Neural progenitor cell (in vitro differentiated cells): ENCODE measurements at places on chromosomes 2 and 18.

DNA sequence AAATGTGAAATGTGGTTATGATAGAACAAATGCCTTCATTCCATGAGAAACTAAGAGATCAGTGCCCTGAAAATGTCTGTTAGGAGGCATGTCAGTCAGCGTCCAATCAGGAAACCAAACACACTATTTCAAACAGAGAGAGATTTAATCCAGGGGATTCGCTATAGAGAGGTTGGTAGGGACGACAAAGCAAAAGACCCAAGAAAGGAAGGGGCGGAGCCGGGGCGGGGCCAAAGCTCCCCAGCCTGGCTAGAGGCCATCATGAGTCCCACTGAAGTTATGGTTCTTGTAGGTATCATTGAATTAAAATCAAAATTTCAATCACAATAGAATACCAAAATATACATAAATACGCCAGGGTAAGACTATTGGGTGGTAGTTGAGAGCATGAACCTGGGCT, 32.9 kb upstream of the RNF149 start:
- DNase-seq = no peak

- DNase-seq = no peak
These were observed 9.0 kb downstream of the LRRTM4 start for GRCh38 chr2:77513191-77513590.

DNA sequence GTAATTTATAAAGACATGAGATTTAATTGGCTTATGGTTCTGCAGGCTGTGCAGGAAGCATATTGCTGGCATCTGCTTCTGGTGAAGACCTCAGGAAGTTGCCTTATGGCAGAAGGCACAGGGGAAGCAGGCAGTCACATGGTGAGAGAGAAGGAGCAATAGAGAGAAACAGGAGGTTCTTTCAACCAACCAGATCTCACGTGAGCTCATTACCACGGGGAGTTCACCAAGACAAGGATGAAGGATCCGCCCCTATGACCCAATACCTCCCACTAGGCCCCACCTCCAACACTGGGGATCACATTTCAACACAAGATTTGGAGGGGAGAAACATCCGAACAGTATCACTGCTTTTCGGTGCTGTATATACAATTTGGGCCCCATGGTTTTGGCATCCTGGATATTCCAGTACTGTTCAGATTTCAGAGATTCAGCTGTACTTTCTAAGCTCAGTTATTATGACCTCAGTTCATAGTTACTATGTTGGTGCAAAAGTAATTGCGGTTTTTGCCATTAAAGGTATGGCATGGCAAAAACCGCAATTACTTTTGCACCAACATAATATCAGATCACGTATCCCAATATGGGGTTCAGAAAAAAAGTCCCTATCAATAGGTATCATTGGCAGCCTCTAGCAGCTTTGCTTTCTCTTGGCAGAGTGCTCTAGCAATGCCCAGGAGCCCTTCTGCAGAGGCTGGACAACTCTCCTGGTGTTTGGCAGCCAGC, 189.6 kb upstream of the SIX3 start:
- DNase-seq = no peak

DNA sequence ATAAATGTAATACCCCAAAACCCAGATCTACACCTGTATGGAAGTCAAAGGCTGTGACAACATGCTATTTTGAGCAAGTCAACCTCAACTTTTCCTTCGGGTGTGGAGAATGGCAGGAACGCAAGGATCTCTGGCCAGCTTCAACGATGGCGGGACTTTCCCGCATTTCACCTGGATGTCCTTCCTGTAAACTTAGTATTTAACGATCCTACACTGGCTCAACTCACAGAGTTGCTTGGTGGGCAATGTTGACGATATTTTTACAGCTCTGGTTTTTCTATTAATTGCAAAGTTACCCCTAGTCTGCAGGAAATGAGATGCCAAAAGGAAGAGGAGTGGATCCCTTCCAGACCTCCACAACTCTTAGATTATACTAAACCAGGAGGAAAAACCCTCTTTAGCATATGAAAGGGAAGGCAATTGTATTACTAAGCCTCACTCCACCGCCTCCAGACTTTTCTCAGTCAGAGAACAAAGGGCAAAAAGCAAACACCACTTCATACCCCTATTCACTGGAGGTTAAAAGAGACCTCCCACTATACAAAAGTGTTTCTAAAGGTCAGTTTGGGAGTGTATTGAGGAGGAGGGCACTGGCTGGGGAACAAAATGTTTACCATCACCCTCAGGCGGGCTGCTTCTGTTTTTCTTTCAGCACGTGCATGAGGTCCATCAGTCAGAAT, 56.5 kb upstream of the ACVR1 start:
- peak; percentile 92 for DNase-seq

DNA sequence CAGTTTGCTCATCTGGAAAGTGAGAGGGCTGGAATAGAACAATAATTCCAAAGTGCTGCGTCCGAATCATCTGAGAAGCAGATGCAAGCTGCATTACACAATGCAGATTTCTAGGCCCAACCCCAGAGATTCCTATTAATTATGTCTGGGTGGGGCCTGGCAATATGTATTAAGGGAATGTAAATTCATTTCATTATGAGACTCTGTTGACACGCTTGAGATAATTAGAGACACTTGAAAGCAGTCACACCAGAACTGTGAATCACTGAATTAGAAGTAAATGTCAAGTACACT, 54.7 kb upstream of the HK2 start:
- DNase-seq = no peak

GRCh38 chr2:80288576-80288975, 16.0 kb downstream of the LRRTM1 start:
- peak; percentile 26 for DNase-seq

DNA sequence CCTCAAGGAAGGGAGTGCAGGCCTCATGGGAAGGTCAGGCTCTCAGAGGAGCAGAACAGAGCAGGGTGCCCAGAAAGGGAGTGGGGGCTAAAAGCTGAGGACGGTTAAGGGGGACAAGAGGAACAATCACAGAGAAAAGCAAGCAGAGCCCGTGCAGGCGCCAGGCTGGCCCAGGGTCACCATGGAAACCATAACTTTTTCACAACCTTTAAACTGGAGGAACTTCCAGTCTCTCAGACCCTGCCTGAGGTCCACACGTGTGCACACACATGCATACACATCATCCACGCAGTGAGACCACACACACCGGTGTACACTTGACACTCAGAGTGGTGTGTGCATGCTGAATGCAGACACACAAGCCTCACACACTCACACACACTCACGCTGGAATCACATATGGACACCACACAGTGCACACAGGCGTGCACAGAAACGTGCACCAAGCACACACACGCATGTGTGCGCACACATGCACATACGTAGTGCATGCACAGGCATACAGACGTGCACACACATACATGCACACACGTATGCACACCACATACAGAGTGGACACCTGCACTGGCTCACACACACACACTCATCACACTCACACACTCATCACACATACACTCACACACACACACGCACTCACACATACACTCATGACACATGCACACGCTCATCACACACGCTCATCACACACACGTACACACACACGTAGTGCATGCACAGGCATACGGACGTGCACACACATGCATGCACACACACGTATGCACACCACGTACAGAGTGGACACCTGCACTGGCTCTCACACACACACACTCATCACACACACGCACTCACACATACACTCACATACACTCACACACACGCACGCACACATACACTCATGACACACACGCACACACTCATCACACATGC, 37.2 kb upstream of the SNED1 start:
- DNase-seq = no peak

DNA sequence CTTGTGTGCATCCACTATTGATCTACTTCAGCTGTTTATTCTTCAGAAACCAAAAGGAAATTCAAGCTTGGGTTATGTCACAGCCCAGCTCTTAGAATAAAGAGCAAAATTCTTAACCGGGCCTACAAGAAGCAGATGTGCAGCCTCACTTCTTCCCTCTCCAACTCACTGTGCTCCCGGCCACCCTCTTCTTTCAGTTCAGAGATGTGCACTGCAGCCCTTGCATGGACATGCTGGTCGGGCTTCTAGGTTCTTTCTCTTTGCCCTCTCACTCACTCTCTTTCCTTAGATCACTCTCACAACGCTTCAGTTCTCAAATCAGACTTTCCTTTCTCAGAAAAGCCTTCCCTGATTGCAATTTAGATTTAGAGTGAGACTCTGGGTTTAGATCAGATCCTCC, 104.1 kb downstream of the CHN1 start:
- peak; percentile 31 for DNase-seq

DNA sequence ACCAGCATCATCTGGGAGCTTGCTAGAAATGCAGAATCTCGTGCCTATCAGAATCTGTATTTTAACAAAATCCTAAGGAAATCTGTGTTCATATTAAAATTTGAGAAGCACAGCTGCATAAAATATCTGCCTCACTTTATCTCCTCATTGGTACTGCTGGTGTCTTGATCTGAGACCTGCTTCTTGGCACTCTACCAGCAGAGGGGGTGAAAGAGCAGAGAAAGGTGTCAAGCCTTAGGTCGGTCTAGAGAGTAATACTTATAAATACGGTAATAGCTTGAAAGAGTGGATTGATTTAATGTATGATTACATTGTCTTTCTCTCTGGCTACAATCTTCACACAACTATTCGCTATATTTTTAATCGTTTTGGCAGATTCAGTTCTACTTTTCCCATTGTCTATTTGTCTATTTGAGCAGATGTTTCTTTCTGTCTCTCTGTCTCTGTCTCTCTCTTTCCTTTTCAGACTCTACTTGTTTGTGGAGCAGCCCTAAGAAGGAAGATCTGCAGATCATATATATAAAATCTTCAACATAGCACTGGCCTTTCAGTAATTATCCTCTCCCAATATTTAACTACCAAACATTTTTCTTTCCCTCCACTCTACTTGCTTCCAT, 1.7 kb upstream of the GCG start:
- peak; percentile 66 for DNase-seq

- DNase-seq = no peak
These were observed 71.5 kb downstream of the THADA start for GRCh38 chr2:43524177-43524965.

GRCh38 chr2:81324046-81324445, 1019.5 kb upstream of the LRRTM1 start:
- DNase-seq = peak; percentile 62

GRCh38 chr2:19473350-19473749, 114.9 kb upstream of the OSR1 start:
- DNase-seq = no peak

DNA sequence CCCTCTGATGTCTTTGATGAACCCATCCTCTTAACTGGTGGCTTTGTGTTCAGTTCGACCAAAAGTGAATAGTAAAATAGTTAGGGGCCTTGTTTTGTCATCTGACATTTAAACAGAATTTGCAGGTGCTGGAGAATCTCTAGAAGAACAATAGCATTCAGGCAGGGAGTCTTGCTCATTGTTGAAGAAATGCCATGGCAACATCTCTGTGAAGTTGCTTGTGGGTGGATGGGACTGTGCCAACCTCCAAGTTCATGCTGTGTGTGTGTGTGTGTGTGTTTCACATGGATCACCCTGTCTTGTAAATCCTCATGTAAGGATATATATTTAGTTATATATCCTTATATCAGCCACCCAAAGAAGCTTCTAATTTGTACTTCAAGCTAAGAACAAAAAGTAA, 66.7 kb downstream of the SKA1 start:
- peak; percentile 32 for DNase-seq

- no peak for DNase-seq
These were observed 172.0 kb downstream of the AFF3 start for GRCh38 chr2:99970292-99970868.

DNA sequence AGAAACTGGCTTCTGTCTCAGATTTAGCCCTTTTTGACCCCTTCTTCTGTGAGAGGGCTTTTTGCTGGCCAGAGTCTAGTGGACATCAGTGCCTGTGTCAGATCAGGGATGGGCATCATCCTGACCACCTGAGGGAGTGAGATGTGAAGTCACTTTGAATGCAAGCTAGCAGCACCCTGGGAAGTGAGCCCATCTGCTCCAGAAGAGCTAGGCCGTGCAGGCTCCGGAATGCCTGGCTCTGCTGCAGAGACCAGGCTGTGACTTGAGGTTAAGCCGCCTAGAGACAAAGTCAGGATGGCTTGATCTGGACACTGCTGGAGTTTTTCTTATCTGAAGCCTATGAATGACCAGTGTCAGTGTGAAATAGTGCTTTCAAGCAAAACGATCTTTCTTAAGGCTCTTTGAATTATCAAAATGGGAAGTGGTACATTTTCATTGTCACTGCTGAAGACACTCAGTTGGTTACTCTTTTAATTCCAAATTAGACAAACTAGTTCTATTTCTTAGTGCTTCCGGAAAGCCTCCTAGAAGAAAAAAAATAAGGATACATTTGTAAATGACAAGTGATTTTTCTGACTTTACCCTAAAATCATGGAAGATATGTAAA, 20.8 kb downstream of the DGUOK start:
- DNase-seq = no peak
